ENCODE measurements at places on chromosomes 1 and 21.

GRCh38 chr1:197782722-197783360, 7.6 kb upstream of the DENND1B start:
- no peak for DNase-seq
- peaks cover 2% of the 10 kb centered on the region for H3K36me3 ChIP-seq
- H3K27me3 ChIP-seq = no peaks in the 10 kb centered on the region
- H3K27ac ChIP-seq = no peak overlapping the region
- H3K4me1 ChIP-seq = peaks cover 19% of the 10 kb centered on the region

DNA sequence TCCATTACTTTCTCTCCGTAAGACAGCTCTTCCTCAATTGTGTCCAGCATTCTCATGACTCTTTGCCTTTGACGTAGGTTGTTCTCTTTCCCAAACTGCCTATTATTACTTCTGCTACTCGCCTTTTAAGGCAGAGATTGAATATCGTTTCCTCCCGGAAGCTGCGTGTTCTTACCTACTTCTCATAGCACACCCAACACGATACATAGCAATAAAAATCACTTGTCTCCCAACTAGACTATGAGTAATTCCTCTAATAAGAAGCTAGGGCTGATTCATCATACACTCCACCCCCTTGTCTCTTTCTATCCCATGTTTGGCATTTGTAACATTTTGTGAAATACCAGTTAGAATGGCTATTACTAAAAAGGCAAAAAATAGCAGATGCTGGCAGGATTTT, 55.8 kb upstream of the SGIP1 start:
- H3K4me3 ChIP-seq = no peak overlapping the region
- H3K4me1 ChIP-seq = no peaks in the 10 kb centered on the region

- no peaks in the 10 kb centered on the region for H3K36me3 ChIP-seq
- H3K4me1 ChIP-seq = no peaks in the 10 kb centered on the region
- DNase-seq = no peak
- H3K27ac ChIP-seq = no peak overlapping the region
Observed at GRCh38 chr21:35743571-35743970, 316.8 kb downstream of the SETD4 start.

DNA sequence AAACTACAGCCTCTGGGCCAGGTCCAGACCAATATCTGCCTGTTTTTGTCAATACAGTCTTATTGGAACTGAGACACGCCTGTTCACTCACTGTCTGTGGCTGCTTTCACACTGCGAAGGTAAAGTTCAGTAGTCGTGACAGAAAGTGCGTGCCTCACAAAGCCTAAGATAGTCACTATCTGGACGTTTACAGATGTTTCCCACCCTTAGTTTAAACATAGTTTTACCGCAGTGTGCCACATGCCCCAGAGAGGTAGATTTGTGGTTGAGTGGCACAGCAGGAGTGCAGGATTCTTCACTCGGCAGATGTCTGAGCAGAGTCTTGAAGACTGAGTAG, 61.9 kb downstream of the NFASC start:
- H3K4me3 ChIP-seq = no peak overlapping the region
- no peaks in the 10 kb centered on the region for H3K4me1 ChIP-seq
- H3K27me3 ChIP-seq = no peaks in the 10 kb centered on the region
- no peak overlapping the region for H3K27ac ChIP-seq
- H3K36me3 ChIP-seq = no peaks in the 10 kb centered on the region
- DNase-seq = no peak

DNA sequence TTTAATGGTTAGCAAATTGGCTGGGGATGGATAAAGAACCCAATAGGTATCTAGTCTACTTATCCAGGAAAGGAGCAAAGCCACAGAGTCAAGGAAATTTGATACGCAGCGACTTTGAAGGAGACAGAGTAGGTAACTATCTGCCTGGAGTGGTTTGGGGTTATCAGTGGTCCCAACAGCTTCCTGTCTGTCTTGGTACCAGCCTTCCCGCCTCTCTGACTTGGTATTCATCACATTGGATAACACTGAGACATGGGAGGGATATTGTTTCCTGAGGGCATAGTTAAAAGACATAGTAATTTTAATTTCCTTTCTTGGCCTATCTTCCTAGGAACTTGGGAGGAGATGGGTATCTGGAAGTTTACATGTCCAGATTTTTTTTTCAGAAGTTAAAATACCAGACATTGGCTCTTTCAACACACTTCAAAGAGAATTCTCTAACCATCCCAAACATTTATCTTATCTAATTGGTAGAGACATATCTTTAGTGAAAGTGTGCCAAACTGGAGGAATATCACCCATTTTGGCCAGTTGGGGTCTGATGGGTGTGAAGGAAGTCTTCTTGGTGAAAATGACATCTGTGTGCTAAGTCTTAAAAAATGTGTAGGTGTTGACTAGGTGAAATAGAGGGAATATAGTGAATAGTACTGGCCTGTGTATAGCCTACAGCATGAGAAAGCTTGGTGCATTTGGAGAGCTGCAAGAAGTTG, 65.0 kb downstream of the RGS5 start:
- DNase-seq = no peak
- H3K4me1 ChIP-seq = no peaks in the 10 kb centered on the region
- no peak overlapping the region for H3K4me3 ChIP-seq
- H3K36me3 ChIP-seq = no peaks in the 10 kb centered on the region
- peaks cover 6% of the 10 kb centered on the region for H3K27me3 ChIP-seq

DNA sequence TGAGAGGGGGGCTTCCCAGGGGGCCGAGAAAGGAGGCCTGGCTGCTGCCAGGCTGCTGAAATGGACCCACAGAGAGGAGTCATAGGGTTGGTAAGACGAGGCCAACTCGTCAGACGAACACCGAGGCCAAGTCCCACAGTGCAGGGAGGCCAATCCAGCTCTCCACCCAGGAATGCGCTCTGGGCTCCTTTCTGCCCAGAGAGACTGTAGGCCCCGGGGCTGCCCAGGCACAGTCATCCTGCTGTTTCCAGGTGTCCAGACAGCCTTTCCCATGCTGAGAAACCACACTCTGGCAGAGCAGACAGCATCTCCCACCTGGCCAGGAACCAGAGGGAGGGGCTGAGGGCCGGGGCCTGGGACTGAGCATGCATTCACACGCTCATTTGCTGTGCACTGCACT, 26.7 kb upstream of the RSPO1 start:
- no peaks in the 10 kb centered on the region for H3K36me3 ChIP-seq
- DNase-seq = no peak
- H3K27ac ChIP-seq = no peak overlapping the region
- peaks cover 3% of the 10 kb centered on the region for H3K27me3 ChIP-seq

DNA sequence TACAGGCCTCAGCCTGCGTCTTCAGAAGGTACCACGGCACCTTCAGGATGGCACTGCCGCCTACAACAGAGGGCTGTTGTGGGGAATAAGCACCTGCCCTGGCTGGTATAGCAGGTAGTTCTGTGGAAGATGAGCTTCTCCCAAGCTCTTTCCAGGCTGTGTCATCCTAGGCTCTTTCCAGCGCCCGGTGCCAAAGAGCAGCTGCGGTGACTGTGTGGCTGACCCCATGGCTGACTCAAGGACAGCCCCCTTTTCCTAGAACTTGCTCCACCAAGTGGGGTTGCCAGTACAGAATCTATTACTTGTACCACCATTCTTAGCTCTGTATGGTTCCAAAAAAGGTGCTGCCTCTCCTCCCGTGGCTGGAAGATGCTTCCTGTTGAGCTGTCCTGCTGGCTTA, 21.9 kb upstream of the EVA1B start:
- H3K4me1 ChIP-seq = peaks cover 2% of the 10 kb centered on the region
- H3K4me3 ChIP-seq = no peak overlapping the region
- no peaks in the 10 kb centered on the region for H3K27me3 ChIP-seq
- no peak overlapping the region for H3K27ac ChIP-seq
- DNase-seq = no peak

- H3K27ac ChIP-seq = no peak overlapping the region
- DNase-seq = no peak
- H3K4me3 ChIP-seq = no peak overlapping the region
- H3K4me1 ChIP-seq = no peaks in the 10 kb centered on the region
- no peaks in the 10 kb centered on the region for H3K36me3 ChIP-seq
Observed at GRCh38 chr1:165228676-165229075, 127.8 kb downstream of the LMX1A start.

All from T-helper 2 cell treated with Interferon-gamma antibody and Interleukin-4, amounts not matched to agents 5 μg/mL and 100 μg/mL, for 36 hours (primary cell).